Chondrocyte (in vitro differentiated cells): ENCODE measurements at places on chromosomes 4 and X.

- DNase-seq, result no peak
Observed at GRCh38 chr4:182343453-182343852, 100.3 kb downstream of the TENM3 start.

GRCh38 chr4:165780735-165781134 is 92.3 kb upstream of the TLL1 start:
- no peak for DNase-seq

- DNase-seq, result no peak
Observed at GRCh38 chr4:77201343-77201742, 44.3 kb downstream of the CCNG2 start.

- no peak for DNase-seq
Observed at GRCh38 chr4:170446782-170447181, 357.0 kb upstream of the AADAT start.

DNA sequence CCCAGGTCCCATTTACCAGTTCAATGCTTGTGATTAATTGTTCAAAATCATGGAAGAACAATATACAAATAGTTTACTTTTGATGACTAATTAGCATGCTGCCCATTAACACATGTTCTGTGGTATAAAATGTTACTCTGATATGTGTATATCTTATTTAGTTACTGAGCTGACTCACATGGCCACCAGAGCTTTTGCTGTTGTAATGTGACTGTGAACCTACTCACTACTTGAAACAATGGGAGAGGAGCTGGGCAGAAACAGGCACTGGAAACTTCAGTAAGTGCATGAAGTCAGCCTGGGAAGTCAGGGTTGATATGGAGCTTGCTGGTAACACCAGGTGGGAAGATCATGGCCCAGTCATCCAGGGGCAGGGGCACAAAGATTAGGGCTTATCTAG is 72.7 kb upstream of the MAD2L1 start:
- no peak for DNase-seq

DNA sequence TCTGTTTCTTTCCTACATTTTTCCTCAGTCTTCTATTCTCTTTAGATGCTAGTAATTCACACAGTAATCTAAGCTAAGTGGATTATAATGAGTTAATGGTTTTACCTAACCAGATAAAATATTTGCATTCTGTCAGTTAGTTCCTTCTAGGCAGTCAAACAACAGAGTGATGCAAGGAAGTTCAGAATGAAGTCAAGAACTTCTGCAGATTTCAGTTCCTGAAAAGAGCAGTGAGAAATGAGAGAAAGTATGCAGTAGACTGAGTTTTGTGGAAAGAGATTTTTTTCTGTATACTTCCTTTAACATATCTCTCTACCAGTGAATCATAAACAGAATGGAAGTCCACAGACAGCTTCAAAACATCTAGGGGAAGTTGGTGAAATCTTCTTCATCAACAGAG is 774.0 kb upstream of the POU3F4 start:
- DNase-seq, result no peak

DNA sequence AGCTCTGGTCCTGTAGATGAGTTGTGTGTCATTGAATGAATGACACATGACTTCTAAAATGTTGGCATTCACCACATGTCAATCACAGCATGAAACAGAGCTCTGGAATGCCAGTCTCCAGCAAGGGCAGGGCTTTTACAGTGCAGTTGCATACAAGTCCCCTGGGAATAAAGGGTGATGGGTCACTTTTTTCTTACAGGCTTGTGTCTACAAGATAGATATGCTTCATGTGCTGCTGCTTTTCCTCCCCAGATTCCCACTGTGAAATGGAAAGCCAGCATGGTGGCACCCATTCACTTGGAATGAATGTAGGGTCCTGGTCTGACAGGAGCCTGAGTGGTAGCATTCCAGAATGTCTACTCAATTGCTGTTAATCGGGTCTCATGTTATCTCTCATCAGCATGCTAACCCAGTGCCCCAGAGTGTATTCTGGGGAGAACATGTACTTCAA is 159.1 kb upstream of the KIT start:
- DNase-seq, result no peak

DNA sequence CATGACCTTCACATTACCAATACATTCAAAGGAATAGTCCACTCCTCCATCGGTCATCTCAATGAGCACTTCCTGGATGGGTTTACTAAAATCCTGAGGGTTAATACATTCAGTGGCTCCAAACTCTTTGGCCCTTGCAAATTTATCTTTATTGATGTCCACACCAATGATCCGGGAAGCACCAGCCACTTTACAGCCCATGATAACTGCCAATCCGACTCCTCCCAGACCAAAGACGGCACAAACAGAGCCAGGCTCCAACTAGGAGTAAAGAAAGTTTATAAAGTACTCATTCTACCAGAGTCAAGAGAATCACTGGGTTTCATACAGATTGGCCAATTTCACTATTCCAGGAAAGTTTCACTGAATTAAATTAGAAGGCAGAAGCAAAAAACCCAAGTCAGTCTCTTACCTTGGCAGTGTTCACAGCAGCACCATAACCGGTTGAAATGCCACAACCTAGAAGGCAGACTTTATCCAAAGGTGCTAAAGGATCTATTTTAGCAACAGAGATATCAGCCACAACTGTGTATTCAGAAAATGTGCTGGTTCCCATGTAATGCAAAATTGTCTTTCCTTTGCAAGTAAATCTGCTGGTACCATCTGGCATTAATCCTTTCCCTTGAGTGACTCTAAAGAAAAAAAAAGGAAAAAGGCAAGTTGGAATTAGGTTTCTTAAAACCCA is 12.2 kb downstream of the ADH5 start:
- DNase-seq, result no peak

DNA sequence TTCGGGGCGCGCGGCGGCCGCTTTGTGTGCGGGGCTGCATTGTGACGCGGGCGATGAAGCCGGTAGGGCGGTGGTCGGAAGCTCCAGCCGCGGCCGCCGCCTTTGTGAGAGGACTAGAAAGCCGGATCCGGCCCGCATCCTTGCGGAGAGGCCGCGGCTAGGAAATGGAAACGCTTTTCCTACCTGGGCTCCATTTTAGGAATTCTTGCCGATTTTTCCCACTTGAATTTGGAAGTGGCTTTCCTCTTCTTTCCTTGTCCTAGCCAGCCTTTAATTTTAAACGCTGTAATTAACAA is 708 bp downstream of the TMSB4X start:
- no peak for DNase-seq

- no peak for DNase-seq
Observed at GRCh38 chr4:73751166-73751565, 10.8 kb downstream of the CXCL8 start.

DNA sequence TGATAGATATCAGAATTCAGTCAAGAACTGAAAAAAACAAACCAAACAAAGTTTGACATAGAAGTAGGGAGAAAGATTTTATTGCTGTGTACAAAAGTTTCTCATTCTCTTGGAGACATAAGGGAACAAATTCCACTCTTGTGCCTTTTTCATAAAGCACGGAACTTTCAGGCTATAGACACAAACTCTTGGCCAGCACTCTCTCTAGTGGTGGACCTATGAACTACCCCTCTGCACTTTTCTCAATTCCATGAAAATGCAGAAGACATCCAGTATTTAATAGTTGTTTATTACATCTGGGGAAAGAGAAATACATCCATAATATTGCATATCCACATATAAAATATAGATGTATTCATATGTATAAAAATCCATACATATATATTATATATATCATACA is 291.6 kb upstream of the HS3ST1 start:
- DNase-seq, result no peak

- no peak for DNase-seq
Observed at GRCh38 chr4:178136736-178137345, 694.6 kb upstream of the AGA start.

DNA sequence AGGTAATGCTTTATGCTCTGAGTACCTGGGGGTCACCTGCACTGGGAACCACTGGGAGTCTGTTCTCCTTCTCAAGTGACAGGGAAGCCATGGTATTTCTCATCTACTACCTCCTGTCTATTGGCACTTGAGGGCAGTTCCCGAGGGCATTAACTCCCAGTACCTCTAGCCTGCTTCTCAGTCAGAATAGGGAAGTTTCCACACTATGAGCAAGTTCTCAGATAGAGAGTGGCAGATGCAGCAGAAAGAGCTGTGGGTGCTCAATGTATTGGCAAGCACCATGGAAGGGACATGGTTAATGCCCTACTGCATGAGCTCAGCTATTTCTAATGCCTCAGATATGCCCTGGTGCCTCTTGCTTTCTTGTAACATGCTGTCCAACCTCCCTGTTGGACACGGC is 74.1 kb downstream of the ANOS1 start:
- DNase-seq, result no peak

DNA sequence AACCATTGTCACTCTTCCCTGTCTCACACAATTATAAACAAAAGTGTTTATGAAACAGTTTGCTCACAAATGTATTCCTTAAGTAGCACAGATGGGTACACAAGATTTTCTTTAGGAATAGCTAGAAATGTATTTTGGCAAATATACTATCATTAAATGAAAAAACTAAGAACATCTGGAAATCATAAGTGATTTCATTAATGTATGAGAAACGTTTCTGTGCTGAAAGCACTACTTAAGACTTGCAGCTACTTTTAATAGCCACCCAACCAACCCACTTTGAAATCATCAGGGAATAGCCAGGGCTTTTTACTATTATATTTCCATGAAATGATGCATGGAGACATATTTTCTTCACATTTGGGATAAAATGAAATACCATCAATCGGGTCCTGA is 62.3 kb upstream of the NAP1L5 start:
- no peak for DNase-seq

DNA sequence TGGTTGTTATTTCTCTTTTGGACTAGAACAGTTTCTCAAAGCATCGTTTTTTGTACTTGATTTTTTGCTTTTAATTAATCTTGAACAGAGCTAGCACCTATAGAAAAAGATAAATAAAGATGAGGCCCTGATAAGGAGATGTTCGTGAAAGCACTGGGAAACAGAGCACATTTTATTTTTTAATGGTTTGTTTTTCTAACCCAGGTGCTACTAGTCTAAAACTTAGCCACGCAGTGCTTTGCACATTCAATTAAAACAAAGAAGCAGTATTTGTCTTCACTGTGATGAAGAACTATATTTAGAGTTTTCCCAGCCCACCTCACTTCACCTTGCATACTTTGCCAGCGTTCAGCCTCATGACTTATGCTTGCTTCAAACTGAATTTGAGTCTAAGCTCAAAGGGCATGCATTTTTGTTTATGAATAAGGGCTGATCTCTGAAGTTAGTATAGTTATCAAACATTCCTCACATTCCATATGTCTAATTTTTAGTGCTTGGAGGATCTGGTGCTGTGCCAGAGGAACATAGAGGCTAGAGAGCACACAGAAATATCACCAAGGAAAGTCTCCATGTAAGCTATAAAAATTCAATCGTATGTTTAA is 76.7 kb downstream of the WWC2 start:
- DNase-seq, result no peak

DNA sequence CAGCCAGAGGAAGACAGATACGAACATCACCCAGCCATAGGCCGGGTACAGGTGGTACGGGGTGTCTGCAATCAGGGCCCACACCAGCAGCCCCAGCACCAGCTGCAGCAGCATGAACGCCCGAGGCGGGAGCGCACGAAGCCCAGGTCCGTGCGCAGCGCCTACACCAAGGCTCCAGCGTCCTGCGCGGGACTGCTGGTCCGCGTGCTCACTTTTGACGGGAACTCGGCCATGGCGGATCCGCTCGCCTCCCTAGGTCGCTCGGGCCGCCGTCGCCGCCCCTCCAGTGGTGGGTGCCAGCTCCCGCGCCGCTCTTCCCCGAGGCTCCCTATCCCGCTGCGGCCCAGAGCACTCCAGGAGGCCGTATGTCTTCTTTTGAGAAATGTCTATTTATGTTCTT is 181.2 kb upstream of the DIPK2B start:
- DNase-seq, result no peak

DNA sequence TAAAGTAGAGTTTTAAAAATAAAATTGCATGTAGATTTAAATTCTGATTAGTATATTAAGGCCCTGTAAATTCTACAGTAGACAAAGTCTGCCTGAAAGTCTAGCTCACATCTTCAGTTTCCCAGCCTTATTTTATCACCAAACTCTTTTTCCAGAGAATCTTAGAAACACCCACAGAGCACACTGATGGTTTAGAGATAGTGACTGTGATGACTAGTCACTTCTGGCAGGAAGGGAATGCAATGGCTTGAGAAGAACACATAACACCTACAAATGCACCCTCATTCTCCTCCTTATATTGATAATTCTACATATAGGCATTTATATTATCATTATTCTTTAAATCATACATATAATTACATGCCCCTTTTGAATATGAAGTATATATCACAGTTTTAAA is 232.9 kb downstream of the ARAP2 start:
- DNase-seq, result no peak

DNA sequence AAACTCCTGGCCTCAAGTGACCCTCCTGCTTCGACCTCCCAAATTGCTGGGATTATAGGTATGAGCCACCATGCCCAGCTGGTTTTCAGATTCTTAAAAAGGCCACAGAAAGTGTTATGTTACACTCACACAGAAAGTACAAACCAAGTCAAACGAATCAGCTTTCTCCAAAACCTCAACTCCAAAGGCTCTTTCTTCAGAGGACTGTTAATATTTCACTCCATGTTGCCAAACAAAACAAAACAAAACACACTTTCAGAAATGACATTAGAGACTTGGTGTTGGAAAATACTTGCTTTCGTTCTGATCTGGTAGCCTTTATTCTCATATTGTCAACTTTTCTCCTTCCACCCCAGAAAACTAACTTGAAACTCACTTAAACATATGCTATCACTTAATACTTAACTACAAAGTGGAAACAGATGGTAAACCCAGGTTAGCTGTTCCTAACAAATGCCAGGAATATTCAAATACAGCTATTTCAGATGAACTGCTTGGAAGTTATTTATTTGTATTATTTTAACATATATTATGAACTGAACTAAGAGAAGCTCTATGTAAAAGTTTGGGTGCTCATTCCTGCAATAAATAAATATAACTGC is 34.7 kb downstream of the RLIM start:
- no peak for DNase-seq

- peak; percentile 53 for DNase-seq
Observed at GRCh38 chrX:47222751-47223350, 4.4 kb downstream of the CDK16 start.

GRCh38 chrX:147901461-147902126 is 10.1 kb upstream of the FMR1 start:
- DNase-seq, result no peak

DNA sequence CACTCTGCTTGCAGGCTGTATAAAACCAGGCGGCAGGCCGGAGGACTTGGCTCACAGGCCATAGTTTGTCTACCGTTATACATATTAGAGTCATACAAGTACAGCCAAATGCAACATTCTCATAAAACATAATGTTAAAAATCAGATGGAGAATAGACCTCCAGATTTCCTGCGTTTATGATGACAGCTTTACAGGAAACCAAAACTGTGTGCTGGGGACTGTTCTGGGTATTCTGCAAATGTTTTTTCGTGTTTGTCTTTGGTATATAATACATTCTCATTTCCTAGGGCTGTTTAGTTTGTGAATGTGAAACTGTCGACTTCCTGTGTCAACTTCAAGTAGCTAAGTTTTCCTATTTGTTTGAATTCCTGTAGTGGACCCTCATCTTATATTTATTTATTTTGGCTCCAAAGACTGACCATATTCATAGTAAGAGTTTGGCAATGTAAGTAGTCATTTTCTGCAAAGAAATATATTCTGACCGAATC is 79.5 kb upstream of the FAM9C start:
- DNase-seq, result no peak

- no peak for DNase-seq
Observed at GRCh38 chr4:154511981-154512380, 20.4 kb upstream of the DCHS2 start.

- DNase-seq, result no peak
Observed at GRCh38 chr4:76339364-76339763, 32.8 kb downstream of the STBD1 start.
